Stimulated activated CD4-positive, alpha-beta T cell treated with anti-CD3 and anti-CD28 coated beads, Interleukin-12 subunit alpha, Interleukin-12 subunit beta, amount 100 ng/mL, for 24 hours (primary cell): ENCODE measurements at places on chromosomes 2 and 18.

DNA sequence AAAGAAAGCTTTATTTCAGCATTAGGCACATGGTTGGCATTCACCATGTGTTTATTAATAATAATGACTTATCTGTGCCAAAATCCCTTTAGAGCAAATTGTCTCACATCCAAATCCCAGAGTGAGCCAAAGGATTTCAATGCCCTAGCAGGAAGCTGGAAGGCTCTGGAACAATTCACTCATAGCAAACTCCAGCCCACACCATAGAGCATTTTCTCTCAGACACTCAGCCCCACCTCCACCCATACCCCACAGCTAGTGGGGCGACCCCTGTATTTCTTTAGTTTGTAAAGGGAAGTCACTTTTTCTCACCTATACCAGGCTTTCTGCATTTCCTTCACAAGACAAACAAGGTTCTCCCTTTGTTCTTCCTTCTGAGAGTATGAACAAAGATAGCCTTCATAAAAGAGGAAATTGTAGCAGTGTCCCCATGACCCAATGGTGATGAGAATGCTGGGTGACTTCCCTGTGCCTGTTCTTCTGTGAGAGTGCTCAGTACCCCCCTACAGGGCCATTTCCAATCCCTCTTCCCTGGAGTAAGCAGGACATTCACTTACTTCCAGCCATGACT is 100.1 kb upstream of the APCDD1 start:
- DNase-seq = no peak

- no peak for DNase-seq
Measured at GRCh38 chr2:195662138-195662537, 5.1 kb downstream of the SLC39A10 start.

GRCh38 chr2:235191978-235192377 is 240.2 kb downstream of the SH3BP4 start:
- DNase-seq = no peak

- DNase-seq = no peak
Measured at GRCh38 chr18:32771871-32772580, 797 bp downstream of the KLHL14 start.

GRCh38 chr2:140586379-140586778 is 1544.4 kb downstream of the LRP1B start:
- DNase-seq = no peak

GRCh38 chr2:237131749-237132533 is 46.3 kb downstream of the COPS8 start:
- no peak for DNase-seq

DNA sequence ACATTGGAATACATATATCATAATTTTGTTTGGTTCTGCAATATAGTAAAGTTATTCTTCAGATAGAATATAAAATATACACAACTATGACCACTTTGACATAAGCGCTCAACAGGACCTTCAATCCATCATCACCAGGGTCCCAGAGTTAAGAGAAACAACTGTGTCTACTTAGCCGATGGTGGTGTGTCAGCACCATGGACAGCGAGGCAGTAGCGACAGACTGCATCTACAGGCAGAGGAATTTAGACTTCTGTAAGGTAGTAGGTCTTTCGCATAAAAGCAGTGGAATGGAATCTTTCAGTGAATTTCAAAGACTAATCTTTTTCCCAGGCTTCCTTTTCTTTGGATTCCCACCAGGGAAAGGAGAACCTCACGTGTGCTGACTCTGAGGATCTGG is 20.5 kb upstream of the LRPPRC start:
- peak; percentile 27 for DNase-seq

DNA sequence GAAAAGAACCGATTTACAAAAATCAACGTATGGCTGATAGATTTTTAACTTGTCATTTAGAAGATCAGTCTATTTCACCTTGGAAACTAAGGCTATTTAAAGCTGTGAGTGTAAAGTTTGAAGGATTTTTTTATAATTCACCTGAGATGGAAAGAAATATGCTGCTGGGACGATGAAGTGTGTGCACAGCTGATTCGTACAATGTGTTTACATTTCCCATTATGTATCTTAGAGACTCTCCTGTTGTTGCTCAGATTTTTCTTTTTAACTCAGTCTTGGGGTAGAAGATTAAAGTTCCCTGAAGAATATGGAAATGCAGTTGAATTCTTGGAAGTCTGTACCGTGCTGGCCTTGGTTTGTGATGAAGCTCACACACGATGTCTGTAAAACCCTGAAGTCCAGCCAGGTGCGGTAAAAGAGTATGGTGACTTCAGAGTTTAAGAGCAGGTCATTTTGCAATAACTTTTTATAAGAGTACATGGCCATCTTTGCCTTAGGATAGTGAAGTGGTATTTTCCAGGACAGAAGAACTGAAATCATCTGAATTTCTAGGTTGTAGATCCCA is 250.1 kb downstream of the PRKCE start:
- DNase-seq = no peak

- DNase-seq = no peak
Measured at GRCh38 chr18:4544142-4544541, 89.0 kb upstream of the DLGAP1 start.

GRCh38 chr2:204722207-204722606 is 176.9 kb downstream of the PARD3B start:
- no peak for DNase-seq
